H1 (cell line): ENCODE measurements at places on chromosomes 11 and 22.

GRCh38 chr22:22771696-22772377 is 115.8 kb upstream of the IGLL5 start:
- no peak for DNase-seq

GRCh38 chr11:113896156-113896879 is 8.3 kb upstream of the HTR3B start:
- DNase-seq, result peak; percentile 56

DNA sequence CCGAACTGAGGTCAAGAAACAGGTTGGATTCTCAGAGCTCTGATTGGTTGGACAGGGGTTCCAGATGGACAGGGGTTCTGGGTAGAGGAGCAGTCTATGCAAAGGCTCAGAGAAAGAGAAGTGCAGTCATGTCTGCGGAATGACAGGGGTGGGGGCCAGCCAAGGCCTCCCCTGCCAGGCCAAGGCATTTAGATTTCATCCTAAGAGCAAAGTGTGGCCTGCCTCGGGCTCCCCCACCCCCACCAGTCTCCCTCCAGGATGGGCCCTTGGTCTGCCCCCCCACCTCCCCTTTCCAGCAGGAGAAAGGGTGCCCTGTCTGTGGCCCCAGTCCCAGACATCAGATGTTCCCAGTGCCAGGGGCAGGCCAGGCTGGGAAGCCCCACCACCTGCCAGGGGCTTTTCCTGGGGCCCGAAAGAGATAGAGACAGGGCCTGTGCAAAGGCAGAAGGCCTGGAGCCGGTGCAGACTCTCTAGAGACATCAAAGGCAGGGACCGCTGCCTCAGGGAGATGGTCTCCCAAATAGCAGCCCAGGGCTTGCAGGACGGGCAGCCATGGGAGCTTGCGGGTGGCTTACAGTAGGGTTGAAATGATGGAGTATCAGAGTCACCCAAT is 9.4 kb downstream of the SUSD2 start:
- no peak for DNase-seq

GRCh38 chr22:37443977-37444376 is 16.7 kb upstream of the ELFN2 start:
- no peak for DNase-seq

GRCh38 chr11:62985041-62985750 is 429 bp upstream of the SLC22A6 start:
- DNase-seq, result no peak

- DNase-seq, result no peak
These were observed 44.2 kb downstream of the CABIN1 start for GRCh38 chr22:24055283-24055682.

DNA sequence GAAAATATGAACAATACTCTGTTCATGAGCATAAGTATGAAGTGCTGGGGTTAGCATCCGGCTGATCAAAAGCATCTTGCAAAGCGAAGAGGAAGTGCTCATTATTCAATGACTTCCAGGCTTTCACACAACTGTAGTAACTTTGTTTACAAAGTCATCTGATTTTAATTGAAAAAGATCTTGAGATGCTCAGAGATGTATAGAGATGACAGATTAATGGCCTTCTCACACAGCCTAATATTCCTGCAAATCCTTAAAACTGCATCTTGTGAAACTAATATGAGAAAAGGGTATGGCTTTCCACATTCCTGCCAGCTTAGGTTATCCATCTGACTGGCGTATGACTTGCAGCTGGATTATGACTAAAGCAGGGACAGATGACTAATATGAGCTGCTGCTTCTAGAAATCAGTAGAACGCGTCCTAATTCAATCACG is 125.4 kb downstream of the CASP12 start:
- no peak for DNase-seq

GRCh38 chr11:74816664-74817063 is 68.0 kb downstream of the RNF169 start:
- DNase-seq, result no peak

- no peak for DNase-seq
These were observed 9.0 kb upstream of the OR6M1 start for GRCh38 chr11:123815122-123815521.

DNA sequence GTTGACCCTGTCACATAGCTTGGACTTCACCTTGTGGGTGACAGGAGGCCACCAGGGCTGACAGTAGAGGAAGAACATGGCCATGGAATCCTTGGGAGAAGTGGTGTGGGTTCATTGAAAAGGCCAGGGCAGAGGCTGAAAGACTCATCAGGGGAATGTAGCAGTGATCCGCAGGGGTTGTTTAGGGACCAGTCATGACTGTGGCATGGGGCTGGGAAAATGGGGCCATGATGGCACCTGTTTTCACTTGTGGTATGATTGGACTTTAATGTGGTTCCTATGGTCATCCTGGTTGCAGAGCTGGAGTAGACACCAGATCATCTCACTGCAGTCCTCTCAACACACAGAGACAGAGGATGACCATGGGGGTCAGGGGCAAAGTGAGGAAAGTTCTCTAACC is 66.7 kb upstream of the MYEOV start:
- DNase-seq, result no peak

- DNase-seq, result no peak
These were observed 311.5 kb downstream of the MN1 start for GRCh38 chr22:27490080-27490479.

DNA sequence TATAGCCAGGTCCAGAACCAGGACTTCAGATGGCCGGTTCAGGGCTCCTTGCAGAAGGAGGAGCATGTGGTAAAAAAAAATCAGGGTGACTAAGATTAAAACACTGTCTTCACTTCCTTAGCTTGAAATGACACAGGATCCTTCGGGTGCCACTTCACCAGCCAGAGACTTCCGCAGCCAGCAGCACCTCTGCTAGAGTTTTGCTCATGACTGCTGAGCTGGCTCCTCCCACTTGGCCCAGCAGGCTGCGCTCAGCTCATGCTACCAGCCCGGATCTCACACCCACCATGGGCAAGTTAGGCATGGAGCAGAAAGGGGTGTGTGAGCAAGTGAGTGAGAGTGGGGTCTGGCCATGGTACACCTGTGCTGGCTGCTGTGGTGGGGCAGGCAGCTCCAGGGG is 6.6 kb upstream of the MS4A18 start:
- no peak for DNase-seq

- no peak for DNase-seq
These were observed 37.5 kb downstream of the KCNJ4 start for GRCh38 chr22:38417252-38418060.
